ENCODE measurements at places on chromosomes 4 and X. TPM values are rescaled to one million over a fixed set of nuclear protein-coding genes. Genes with fewer than 3 reads are reported as not detected.

DNA sequence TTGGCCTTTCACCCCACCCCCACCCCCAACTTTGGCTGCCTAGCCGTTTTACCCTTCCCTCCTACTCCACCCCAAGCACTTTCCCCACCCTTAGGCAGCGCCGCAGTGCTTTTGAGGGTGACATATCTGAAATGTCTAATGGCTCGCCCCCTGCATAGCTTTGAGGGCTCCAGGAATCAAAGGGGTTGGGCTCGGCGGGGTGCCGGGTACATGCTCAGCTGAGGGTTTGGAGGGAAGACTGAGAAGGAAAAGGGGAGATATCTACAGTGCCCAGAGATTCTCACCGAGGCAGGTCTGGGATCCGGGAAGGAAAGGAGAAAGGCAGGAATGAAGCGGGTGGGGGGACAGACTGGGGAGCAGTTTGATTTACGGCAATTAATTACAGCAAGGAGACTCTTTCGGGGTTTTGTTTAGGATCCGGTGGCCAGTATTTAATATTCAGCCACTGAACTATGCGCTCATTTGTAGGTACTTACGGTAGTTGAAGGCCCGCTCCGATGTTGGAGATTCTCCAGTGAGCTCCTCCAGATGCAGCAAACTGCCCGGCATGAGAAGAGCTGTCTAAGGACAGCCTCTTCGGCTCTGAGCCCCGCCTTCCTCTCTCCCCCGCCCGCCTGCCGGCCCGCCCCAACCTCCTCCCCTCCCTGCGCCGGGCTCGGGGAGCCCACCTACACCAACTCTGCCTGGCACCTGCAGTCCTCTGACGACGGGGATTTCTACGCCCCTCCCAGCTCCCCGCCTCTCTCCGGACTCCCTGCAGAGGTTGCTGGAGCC is at the start of gene IGSF1:
Gene IGSF1, minus strand, starts transcription at position 569 of the 774 bp plus-strand sequence. CDS start 2,632 bp downstream, outside the sequence.
- peak; percentile 75 for DNase-seq

Gene TEX13B
- not detected for total RNA-seq

- DNase-seq, result no peak
These were observed 224.7 kb downstream of the ANTXR2 start for GRCh38 chr4:79848329-79848728.

GRCh38 chr4:159027535-159027934 is 75.3 kb upstream of the RAPGEF2 start:
- peak; percentile 19 for DNase-seq

GRCh38 chr4:13349096-13349495 is 135.0 kb downstream of the RAB28 start:
- DNase-seq, result no peak

DNA sequence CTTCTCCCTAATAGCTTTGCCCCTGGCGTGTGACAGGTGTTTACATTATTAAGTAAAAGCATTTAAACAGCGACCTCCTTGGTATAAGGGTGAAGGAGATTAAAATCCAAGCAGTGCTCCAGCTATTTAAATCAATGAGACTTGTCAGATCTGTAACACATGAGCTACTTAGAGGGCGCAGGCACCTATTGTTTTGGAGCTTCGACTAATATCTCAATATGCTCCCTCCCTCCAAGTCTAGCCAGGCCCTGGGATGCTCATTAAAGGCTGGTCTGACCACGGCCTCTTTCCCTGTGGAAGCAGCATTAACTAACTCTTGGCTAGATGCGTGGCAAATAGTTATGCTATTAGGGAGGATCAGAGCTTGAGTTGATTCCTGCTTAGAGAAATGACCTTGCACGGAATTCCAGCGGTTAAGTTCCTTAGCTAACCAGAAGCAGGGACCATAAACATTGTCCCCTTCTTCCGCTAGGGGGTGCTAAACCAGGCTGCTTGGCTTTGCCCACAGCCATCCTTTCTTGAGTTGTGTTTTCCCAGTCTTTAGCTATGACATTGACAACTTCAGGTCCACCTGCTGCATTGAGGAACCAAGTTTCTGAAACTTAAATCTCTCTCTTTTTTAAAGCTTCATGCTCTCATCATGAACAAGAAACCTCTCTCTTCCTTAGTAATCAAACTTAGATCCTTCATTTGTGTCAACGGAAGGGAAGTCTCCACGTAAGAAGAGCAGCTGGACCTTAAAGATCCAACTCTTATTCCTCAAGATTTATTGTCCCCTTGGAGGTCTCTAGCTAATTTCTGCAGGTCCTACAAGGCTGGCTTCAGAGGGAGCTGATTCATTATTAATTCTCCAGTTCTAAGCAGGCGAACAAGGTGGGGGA is 80.7 kb upstream of the IGFBP7 start:
- peak; percentile 35 for DNase-seq

Gene SMR3B
- not detected for total RNA-seq

Gene SULT1B1
- total RNA-seq, result not detected

Measured in fibroblast of lung (primary cell).